ENCODE measurements at places on chromosomes 2 and 18.

DNA sequence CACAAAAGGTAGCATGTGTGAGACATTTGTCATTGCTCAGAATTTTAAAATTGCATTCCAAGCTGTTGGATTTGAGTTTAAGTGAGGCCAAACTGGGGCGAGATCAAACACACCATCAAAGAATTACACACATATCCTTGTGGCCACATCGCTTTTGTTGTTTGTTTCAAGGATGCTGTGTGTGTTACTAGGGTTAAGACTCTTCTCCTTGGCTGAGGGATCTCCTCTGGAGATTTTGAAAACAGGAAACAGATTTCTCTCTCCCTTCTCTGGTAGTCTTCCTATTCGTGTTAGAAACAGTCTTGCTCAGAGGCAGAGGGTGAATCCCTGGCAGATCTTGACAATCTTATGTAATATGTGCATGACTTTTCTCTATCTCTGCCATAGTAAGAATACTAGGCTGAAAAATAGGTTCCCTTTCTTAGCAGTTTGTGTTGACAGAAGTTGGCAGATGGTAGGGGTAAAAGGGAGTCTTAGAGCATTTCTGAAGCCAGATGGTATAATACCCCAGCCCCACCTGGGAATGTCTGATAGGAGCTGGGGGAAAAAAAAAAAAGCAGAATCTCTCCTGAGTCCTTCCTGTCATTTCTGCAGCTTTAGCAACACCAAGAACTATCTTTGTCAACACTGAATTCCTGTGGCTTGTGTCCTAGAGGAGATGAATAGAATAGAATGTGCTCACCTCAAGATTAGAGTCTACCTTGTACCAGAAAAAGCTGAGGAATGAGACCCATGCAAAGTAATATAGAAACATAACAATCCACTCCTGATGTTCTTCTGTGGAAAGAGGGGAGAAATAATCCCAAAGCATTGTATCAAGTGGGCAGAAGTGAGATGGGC, 101.8 kb downstream of the XRCC5 start:
- DNase-seq, result no peak

GRCh38 chr2:162172802-162173370, 20.8 kb upstream of the GCG start:
- DNase-seq, result no peak

DNA sequence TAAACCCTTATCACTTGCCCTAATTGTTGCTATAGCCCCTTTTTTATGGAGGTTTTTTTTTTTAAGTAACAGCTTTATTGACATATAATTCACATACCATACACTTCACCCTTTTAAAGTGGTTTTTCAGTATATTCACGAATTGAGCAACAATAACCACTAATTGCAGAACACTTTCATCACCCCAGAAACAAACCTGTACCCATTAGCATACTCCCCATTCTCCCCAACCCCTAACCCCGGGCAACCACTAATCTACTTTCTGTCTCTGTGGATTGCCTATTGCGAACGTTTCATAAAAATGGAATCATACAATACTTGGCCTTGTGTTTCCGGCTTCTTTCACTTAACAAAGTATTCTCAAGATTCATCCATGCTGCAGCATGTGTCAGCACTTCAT, 213.6 kb downstream of the ATAD2B start:
- DNase-seq, result no peak

GRCh38 chr2:209323738-209324137, 100.1 kb upstream of the MAP2 start:
- DNase-seq, result no peak

GRCh38 chr2:149224543-149224942, 105.8 kb upstream of the LYPD6 start:
- no peak for DNase-seq

GRCh38 chr2:147854557-147855134, 9.8 kb downstream of the ACVR2A start:
- no peak for DNase-seq

GRCh38 chr18:77249569-77250500, at the start of gene GALR1:
TSS of gene GALR1 (plus strand) at chr18:77249848. CDS start at chr18:77250549, 701 bp downstream.
- no peak for DNase-seq

DNA sequence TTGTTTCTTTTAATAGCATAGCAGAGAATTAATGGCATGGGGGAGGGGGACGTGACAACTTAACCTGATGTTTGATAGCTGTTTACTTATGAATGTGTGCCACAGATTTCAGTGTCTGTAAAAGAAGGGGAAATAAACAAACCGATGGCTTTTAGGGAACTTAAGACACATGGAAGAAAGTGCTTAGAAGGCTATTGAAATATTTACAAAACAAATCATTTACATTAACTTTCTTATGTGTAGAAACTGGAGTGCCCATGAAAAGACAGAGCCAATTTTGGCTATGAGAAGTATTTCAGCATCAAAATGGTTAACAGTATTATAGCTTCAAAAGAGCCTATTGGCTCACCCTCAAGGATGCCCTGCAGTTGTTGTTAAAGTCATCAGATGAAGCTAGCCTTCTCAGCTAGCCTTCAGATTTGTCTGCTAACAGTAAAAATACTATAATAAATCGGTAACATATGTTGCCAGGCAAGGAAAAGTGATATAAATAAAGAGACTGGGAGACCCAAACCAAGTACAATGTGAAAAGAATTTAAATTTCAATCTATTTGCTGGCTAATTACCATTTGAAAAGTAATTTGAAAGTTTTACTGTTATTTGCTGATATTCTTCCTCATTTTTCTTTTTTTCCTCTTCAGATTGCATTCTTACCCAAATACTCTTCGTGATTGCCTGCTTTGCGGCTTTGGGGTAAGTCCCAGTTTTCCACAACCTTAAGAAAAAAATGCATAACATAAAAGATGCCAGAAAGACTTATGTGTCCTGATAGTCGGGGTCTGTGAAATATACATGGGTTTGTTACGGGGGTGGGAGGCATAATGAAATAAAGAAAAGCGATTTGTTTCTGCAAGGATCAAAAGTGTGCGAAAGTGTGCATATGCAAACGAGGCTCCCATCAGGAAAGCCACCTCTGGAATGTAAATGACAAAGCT, 256.4 kb downstream of the MEIS1 start:
- no peak for DNase-seq

Measured in ascending aorta (tissue), 2 donors.